ENCODE measurements at places on chromosomes 5 and 9.

DNA sequence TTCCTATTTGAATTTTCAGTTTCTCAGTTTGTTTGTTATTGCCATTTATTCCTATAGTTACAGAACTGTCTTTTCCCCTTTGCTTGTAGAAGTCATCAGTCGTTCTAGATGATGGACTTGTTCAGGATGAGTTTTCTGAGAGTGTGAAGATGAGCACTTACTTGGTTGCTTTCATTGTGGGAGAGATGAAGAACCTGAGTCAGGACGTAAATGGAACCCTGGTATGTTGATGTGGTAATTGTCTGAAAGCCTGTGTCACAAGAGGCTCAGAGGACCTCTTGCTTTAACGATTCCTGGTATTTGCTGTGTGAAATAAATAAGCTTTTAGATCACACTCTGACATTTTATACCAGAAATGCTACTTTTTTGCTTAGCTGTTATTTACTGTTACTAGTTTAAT, 50.6 kb downstream of the LNPEP start:
- DNase-seq, result no peak

DNA sequence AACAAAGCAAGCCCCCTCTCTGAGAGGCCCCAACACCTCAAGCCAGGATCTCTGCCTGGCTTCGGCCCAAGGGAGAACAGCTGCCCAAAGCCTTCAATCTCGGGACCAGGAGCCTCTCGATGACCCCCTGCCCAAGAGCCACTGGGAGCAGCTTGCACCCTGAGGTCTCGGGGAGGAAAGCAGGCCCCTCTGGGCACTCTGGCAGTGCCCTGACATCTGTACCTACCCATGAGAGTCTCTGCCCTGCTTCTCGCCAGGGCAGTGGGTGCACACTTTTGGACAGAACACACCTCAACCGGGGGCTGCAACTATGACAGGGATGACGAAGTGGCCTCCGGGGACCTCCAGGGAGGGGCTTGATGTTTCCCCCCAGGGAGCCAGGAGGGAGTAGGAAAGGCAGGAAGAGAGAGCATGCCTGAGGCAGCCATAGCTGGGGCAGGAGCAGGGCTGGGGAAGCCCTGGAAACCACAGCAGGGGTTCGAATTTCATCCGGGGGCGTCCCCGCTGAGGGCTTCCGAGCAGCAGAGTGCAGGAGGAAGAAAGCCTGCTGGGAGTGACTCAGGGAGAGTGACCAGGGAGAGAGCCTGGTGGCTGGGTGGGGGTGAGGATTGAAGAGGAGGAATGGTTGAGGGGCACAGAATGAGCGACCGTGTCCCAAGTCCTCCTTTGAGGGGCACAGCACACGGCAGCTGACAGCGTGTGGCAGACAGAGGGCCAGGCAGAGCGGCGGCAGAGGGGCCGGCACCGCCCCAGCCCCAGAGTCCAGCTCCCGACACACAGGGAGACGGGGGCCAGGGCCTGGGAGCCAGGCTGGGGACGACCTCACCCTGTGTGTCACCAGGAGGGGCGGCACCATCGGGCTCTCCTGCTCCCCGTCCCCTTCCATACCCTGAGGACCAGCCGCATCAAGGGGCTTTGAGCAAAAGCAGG, 1.8 kb downstream of the LPCAT1 start:
- peak; percentile 71 for DNase-seq

- no peak for DNase-seq
These were observed 24.3 kb downstream of the THBS4 start for GRCh38 chr5:80059354-80059980.

GRCh38 chr5:87266914-87267573, 639 bp upstream of the RASA1 start:
- no peak for DNase-seq

- DNase-seq, result no peak
These were observed 84.0 kb downstream of the STK10 start for GRCh38 chr5:172104021-172104420.

DNA sequence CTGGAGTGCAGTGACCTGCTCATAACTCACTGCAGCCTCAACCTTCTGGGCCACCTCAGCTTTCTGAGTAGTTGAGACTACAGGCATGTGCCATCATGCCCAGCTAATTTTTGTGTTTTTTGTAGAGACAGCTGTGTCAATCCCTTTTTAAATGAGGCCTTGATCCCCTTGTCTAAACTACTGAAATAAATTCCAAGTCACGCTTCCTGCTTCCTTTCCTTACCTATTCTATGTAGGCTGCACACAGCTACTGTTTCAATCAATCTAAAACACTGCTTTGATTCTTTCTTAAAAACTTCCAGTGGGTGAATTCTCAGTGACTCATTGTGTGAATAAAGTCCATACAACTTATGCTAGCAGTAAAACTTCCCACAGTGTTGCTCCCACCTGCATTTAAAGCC, 2.9 kb upstream of the C7 start:
- no peak for DNase-seq

DNA sequence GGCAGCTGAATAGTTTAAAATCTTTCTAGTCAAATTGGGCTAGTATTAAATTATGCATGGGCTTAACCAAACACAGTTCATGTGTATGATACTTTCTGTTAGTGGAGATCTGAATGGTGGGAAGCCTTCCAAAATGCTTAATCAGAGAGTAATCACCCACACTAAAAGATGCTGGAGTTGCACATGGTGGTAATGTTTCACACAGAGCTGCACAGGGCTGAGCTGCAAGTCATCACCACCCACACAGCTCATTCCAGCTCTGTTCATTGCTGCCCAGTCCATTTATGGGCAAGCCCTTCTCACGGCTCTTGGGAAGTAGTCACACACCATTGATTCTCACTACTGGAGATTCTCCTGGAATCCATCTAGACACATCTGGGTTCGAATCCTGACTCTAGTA, 351.5 kb upstream of the KCNN2 start:
- DNase-seq, result no peak

DNA sequence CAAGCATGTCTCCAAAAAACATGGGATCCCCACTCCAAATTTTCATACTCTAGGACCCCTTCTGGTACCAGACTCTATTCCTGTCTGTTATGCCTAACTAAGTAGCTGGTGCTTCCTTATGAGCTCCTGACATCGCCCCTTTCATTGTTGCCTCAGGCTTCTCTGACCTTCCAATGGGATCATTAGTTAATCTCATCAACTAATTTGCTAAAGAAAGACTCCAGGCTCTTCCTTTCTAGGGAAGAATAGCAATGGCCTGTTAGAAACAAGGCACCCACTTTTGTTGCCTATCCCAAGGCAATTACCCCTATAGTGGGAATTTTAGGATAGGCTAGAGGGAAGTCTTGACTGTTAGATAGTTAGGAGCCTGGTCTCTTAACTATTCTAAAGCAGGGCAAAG, 369.5 kb downstream of the MLLT3 start:
- no peak for DNase-seq

- DNase-seq, result no peak
These were observed 110.0 kb upstream of the LPCAT1 start for GRCh38 chr5:1633605-1634336.

GRCh38 chr5:62720031-62720441, 141.4 kb downstream of the LRRC70 start:
- DNase-seq, result peak; percentile 46

GRCh38 chr5:143779506-143779905, 32.5 kb upstream of the HMHB1 start:
- no peak for DNase-seq

GRCh38 chr5:88214655-88215054, 54.0 kb downstream of the TMEM161B start:
- DNase-seq, result no peak

DNA sequence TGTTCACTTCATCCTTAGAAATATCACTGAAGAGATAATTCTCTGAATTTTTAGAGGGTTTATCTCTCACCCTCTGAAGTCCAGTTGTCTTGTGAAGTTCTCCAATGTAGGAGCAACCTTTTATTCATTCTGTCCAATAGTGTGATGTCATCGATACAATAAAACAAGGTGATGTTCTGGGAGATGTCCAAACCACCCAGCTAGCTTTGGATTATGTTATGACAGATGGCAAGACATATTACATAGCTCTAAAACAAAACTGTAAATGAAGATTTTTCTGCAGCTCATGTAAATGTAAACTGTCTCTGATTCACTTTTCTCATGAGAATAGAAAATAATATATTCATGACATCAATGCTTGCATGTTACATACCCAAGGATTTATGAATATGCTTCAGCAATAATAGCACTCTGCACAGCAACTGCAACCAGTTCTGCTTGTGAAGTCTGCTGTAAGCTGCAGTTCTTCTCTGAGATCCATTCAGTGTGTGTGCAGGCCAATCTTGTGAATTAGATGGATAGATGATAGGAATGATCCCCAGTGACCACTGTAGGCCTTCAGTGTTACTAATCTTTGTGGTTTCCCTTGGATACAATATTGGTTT, 172.6 kb upstream of the CDH12 start:
- DNase-seq, result no peak

DNA sequence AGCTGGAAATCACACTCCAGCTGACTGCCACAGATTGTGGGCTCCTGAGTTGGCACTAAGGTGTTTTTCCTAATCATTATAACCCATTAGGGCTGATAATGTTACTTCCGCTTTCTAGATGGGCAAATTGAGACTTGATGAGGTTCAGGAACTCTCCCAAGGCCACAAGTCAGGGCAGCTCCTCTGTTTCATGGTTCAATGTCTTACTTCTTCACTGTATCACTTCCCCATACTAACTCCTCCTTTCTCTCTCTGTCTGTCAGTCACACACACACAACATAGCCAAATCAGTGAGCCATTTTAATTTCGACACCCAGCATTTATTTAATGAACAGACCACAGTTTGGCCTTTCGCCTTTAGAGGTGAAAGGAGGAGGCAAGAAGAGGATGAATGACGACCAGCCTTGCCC, 17.8 kb upstream of the TRAF1 start:
- DNase-seq, result peak; percentile 92

DNA sequence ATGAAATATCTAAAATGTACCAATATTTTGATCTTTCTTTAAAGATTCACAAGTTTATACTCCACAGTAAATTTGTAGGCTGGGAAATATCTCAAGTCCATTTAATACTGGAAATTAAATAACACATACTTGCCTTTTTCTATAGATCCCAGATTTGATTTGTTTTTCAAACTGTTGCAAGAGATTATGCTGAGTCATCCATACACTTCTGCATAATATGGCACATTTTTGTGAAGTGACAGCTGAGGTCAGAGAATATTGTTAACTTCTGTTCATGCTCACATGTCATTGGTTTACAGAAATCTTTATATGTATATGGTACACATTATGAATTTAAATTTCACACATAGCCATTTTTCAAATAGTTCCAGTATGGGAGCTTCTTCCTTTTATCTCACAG, 1066.3 kb upstream of the NUDT12 start:
- no peak for DNase-seq

GRCh38 chr5:158552241-158552640, 547.5 kb downstream of the EBF1 start:
- DNase-seq, result no peak

GRCh38 chr9:114407889-114408288, 20.1 kb upstream of the AKNA start:
- DNase-seq, result no peak

- DNase-seq, result no peak
These were observed 86.5 kb downstream of the BNC2 start for GRCh38 chr9:16784002-16784401.

DNA sequence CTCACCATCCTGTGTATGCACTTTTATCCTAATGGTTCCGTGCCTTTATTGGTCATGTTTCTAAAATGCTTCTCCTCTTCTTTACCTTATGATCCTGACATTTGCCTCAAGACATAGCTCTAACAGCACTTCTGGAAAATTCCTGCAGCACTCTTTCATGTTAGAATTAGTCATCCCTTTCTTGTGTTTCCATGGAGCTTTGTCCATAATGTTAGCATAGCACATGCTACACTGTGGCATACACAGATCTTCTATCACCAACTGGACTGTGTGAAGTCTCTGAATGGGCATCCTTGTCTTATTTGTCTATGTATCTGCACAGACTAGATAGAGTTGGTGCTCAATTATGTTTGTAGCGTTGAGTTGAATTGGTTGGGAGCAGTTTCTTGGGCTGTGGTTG, 2.0 kb downstream of the SCGB3A2 start:
- DNase-seq, result no peak

GRCh38 chr9:121299467-121300282, 31.7 kb downstream of the GSN start:
- DNase-seq, result no peak

DNA sequence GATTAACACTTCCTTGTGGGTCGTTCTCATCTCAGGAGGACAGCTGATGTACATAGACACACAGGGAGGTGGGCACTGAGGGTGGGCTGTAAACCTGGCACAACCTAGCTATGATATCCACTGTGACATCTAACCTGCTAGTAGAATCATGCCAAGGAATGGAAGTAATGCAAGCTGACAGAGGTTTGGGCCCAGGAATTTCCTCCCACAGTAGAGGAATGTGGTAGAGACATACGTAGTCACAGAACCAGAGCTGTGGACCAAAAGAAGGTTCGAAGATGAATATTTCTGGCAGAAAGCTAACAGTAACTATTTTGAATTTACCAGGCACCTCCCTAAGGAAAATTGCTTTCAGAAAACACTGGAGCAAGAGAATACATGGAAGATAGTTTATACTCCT, 15.2 kb upstream of the DNAJC25 start:
- DNase-seq, result no peak

GRCh38 chr5:56499491-56499890, 266.4 kb upstream of the ANKRD55 start:
- no peak for DNase-seq

DNA sequence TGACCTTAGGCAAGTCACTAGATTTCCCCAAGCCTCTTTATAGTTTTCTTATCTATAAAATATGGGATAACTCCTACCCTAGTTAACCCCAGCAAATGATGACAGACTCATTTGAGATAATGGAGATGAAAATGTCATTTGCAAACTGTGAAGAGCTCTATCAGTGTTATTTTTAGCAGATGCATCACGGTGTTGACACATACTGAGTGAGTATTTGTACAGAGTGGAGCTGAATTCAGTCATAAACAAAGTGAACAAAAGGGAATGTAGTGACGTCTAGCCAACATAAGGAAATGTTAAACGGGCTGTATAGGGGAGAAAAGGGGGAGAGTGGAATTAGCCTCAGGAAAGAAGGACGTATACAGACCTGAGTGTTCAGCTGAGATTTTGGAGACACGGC, 75.9 kb downstream of the NMUR2 start:
- no peak for DNase-seq

DNA sequence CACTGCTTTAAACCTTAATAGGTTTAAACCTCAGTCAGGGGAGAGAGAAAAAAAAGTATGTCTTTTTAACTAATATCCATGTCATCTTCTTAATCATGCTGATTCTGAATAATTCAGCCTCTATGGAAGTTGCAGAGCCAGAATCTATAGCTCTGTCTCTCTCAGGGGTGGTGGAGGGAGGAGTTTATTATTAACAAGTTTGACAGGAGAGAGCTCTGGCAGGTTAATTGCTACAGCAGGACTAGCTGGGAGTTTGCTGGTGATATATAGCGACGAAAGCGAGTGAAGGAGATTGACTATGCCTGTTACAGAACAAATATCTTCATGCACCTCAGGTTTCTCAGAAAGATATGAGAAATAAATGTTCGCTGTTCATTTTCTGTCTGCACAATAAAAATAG, 586.4 kb downstream of the TLE4 start:
- DNase-seq, result no peak

All from KBM-7 (cell line).